Left lobe of liver (tissue), 2 donors: ENCODE measurements at places on chromosomes 5 and 9. TPM values are rescaled to one million over a fixed set of nuclear protein-coding genes. Genes with fewer than 3 reads are reported as not detected.

- DNase-seq: no peak
Measured at GRCh38 chr9:111630182-111630963, 761 bp upstream of the DNAJC25 start.

SLC34A1 gene
- 3.0 TPM for total RNA-seq

DNA sequence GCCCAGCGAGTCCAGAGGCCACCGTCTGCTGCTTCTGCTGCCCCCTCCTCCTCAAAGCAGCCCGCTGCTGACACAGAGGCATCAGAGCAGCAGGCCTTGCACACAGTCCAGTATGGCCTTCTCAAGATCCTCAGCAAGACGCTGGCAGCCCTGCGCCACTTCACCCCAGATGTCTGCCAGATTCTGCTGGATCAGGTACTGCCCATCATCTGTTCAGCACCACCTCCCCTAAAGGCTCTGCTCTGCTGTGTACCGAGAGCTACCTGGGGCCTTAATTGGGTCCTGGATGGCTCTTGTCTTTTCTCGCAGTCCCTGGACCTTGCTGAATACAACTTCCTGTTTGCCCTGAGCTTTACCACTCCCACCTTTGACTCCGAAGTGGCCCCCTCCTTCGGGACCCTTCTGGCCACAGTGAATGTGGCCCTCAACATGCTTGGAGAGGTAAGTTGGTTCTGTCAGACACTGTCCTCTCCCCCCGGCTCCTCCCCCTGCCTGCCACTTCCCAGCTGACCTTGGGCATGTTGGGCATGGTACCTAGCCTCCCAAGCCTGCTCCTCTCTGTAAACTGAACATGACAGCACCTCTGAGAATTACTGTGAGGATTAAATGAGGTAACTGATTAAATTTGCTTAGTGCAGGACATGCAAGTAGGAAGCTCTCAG, 22.7 kb downstream of the SH3GLB2 start:
- DNase-seq: no peak

- peak; percentile 94 for DNase-seq
Measured at GRCh38 chr9:25677301-25678146, 720 bp downstream of the TUSC1 start.

DNA sequence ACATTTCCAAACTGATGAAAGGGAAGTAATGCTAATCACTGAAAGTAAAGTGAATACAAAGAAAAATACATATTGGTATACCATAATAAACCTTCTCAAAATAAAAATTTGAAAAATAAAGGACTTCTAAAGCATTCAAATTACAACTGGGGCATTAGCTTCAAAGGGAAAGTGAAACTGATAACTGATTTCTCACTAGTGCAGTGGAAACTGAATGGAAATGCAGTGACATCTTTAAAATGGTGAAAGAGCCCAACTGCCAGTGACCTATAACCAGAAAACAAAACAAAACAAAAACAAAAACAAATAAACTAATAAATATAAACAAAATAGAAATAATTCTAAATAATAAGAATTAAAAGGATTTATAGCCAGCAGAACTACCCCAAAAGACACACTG, 297.5 kb upstream of the GRIN3A start:
- DNase-seq: no peak

GCNT4 gene
- total RNA-seq: 0.25 TPM

- no peak for DNase-seq
Measured at GRCh38 chr9:107832871-107833270, 343.3 kb upstream of the KLF4 start.

GRCh38 chr5:142699184-142699720, 13.4 kb upstream of the FGF1 start:
- peak; percentile 83 for DNase-seq

DNA sequence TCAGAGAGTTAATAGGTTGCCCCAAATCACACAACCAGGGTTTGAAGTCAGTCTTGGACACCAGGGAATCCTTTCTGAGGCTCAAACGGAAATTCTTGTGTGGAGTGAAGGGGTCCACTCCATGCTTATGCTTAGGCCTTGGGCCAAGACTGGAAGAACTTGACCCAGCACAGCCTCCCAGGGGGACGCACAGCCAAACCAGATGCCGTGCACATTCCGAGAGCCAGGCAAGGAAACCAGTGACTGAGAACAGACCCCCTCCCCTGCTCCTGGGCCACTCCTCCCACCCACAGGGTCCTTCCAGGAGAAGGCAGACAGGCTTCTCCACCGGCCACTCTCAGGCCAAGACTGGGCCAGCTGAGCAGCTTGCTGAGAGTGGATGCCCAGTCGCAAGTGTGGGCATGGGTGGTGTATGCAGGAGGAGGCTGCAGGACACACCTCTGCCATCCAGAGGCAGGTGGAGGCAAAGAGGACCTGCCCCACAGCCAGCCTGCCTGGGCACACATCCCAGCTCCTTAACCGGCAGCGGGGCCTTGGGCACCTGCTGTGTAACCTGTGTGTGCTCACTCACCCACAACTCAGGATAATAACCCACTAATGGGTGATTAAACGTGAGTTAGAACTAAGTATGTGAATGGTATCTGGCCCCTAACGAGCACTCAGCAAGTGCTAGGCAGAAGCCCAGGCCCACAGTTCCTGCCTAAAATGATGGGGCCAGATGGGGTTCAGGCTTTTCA, 38.0 kb downstream of the NIPAL4 start:
- no peak for DNase-seq

EIF4E1B gene
- not detected for total RNA-seq

- no peak for DNase-seq
Measured at GRCh38 chr5:61994171-61994570, 311.8 kb upstream of the KIF2A start.

GRCh38 chr9:114098936-114099668, at the start of gene KIF12:
TSS of gene KIF12 (minus strand) at chr9:114099292. CDS start at chr9:114099276, 16 bp downstream.
- peak; percentile 83 for DNase-seq

DNA sequence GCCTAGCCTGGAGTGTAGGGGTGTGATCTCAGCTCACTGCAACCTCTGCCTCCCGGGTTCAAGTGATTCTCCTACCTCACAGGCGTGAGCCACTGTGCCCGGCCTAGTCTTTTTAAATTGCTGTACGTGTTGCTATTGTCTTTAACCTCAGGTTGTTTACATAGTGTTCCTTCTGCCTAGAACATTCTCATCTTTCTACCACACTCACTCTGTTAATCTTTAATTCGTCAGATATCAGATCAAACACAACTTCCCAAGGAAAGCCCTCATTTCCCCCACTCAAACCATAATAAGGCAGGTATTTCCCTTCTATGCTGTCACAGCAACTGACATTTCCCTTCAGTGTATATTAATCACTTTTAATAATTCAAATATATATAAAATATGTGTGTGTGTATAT, 1310.0 kb upstream of the C9orf72 start:
- DNase-seq: no peak

DNA sequence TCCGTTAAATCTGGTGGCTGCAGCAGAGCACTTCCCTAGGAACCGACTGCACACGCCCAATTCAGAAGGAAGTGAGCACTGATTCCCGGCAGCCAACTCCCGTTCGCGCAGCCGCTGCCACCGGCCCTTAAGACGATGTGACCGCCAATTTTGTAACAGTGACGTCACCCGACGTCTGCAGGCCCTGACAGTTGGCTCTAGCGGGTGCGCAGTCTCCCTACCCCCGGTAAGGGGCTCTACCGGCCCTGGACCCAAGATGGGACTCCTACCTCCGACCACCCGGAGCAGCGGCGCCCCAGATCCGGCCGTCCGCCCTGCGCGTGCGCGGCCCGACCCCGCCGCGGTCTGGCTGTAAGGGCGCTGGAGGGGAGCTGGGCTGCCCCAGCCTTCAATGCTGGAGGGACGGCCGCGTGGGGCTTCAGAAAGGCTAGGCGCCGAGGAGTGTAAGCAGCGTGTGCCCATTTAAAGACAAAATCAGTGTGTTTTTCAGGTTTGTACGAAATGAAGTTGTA, 19.1 kb downstream of the DNAJA1 start:
- DNase-seq: peak; percentile 80

LCN9 gene
- not detected for total RNA-seq

- DNase-seq: no peak
Measured at GRCh38 chr5:157502143-157502647, 42.2 kb downstream of the NIPAL4 start.

- no peak for DNase-seq
Measured at GRCh38 chr9:107953556-107954125, 464.1 kb upstream of the KLF4 start.

DNA sequence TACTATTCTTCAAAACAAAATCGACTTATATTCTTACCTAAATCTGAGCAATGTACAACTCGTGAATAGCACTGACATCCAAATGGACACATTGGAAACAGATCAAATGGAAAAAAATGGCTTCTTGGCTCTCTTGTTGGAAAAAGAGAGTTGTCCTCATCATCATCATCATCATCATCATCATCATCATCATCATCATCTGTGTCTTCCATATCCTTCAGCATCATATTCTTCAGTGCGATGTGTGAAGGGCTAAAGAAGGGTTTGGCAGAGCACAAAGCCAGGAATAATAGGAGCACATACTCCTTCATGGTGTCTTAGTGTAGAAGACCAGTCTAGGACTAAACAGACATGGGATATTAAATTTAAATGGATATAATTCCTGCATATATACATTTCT, 7.7 kb downstream of the ASPN start:
- DNase-seq: no peak

- DNase-seq: peak; percentile 59
Measured at GRCh38 chr9:128106181-128106939, 21.2 kb downstream of the PTGES2 start.

DNA sequence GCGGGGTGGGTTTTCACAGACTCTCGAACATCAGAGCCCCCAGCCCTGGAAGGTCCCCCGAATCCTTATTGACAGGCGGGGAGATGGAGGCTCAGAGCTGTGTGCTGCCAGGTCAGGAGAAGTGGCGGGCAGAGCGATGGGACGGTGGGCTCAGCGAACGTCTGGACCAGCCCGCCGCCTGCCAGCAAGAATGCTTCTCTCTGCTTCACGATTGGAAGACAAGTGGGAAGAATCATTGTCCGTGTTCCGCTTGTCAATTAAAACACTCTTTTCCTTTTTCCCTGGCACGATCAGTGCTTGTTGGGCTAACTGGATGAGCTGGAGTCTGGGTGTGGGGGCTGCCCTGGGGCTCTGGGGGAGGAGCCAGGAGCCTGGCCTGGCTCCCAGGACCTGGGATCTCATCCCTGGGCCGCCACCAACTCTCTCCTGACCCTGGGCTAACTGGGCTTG, 1.6 kb downstream of the COL5A1 start:
- no peak for DNase-seq

DNA sequence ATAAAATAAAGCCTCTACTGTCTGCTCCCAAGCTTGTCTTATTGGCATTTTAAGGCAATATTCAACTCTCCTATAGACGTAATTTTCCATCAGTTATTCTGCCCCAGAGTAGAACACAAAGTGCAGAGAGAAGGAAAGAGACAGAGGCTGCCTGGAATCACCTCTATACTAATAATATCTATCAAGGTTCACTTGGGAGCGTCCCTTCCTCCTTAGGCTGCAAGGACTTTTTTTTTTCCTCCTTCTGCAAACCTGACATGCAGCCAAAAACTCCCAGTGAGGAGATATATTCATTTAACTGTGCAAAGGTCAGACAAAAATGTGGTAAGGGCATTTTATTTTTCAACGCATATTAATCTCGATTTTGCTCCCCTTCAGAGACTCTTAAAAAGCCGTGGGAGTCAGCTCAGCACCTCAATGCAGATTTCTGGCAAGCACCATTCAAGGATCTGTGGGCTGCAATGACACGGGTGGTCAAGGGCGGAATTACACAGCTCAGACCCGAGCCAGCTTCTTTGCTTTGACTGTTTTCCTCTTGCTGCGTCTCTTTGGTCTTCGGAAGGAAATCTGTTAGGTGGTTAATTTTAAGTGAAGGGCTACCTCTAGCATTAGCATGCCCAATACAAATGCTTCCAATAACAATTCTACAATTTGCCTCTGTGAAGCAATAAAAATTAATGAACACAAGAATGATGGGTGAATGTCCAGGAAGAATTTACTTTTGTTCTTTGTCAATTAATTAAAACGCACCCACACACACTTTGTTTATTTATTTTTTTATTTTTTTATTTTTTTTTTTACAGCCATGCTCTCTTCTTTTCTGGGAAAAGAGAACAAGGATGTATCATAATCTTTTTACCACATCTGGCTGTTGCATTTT, 587.7 kb upstream of the GRAMD2B start:
- DNase-seq: no peak

GRCh38 chr9:81118416-81118815, 570.9 kb downstream of the TLE1 start:
- no peak for DNase-seq
